ENCODE measurements at places on chromosomes 7 and 10. TPM values are rescaled to one million over a fixed set of nuclear protein-coding genes. Genes with fewer than 3 reads are reported as not detected.

The PRRT4 gene
- total RNA-seq, result not detected

The GIMAP5 gene
- total RNA-seq, result 5.3 TPM

The MKI67 gene
- 0.33 TPM for total RNA-seq

The ARL5B gene
- 8.6 TPM for total RNA-seq

The LIPN gene
- not detected for total RNA-seq

The JAKMIP3 gene
- 0.26 TPM for total RNA-seq

The ABCA13 gene
- total RNA-seq, result under 0.01 TPM

The CPED1 gene
- 7.3 TPM for total RNA-seq

The MSS51 gene
- total RNA-seq, result 3.9 TPM

The MACROH2A2 gene
- 0.99 TPM for total RNA-seq

The NUTM2D gene
- 1.3 TPM for total RNA-seq

The TMEM196 gene
- total RNA-seq, result 0.26 TPM

The ITIH2 gene
- total RNA-seq, result not detected

The GHRHR gene
- not detected for total RNA-seq

The GNAI1 gene
- 16.5 TPM for total RNA-seq

The LHFPL3 gene
- not detected for total RNA-seq

The FOXI2 gene
- not detected for total RNA-seq

The C10orf53 gene
- not detected for total RNA-seq

The ASIC3 gene
- total RNA-seq, result 0.78 TPM

The ERVW-1 gene
- not detected for total RNA-seq

The TEX36 gene
- not detected for total RNA-seq

The TRIL gene
- 1.6 TPM for total RNA-seq

The SLF2 gene
- 26.7 TPM for total RNA-seq

The BTBD16 gene
- total RNA-seq, result not detected

The SLC26A5 gene
- not detected for total RNA-seq

The FXYD4 gene
- not detected for total RNA-seq

The SVIL gene
- total RNA-seq, result 41.2 TPM

The SRRM3 gene
- total RNA-seq, result 3.4 TPM
